ENCODE measurements at places on chromosomes 1 and 21.
A peak's percentile ranks its signal among the peaks of the same experiment; 100 is the strongest.

GRCh38 chr21:43361127-43361492 lies 65.8 kb downstream of the SIK1 start:
- peak; percentile 76 for DNase-seq

- no peak for DNase-seq
These were observed 716.9 kb downstream of the ADGRL2 start for GRCh38 chr1:82517586-82517985.

DNA sequence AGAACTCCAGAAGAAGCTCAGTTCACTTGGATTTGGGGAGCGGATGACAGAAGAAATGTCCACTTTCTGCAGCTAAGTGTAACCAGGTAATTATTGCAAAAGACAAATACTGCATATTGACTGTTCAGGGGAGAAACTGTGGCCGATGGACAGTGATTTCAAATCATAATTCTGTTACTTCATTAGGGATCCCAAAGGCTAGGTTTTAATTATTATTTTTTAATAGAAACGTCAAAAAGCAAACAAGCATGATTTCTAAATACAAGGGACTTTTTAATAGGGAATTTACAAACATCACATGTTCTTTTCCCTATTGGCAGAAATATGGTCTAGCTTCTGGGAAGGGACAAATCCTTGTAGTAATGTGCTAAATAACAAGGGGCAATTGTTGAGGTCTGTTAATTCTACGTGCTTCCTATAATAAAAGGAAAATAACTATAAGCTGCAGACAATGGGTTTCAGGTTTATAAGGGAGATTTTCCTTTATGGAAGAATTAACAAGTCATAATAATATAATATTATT lies 15.5 kb downstream of the DIPK1A start:
- no peak for DNase-seq

DNA sequence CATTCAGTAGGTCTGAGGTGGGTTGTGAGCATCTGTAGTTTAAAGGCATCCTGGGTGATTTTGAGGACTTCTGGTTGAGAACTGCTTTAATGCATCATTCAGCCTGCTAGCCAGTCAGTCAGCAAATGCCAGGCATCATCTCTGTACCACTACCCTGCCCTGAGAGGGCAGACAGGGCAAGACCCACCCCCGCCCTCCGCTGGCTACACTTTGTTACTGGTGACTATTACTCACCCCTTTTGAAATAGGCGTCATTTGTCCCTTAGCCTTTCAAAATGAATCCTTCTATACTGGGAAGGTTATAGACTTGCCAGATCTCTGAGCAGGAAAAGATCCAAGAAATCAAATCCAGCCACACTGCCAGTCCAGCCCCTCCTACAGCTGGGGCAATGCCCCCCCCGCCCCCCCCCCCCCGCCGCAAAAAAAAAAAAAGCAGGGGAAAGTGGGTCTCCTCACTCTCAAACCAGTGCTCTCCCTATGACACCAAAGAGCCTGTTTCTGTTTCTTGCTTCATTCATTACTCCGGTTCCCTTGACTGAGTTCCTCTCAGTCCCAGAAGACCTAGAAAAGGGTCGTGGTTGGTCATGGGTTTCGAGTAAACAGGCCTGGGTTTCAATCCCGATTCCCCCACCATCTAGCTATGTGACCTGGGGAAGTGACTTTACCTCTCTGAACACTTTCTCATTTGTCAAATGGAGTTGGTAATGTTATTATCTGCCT lies 4.4 kb downstream of the SELENON start:
- DNase-seq: no peak

GRCh38 chr1:230066031-230066430 lies 1.0 kb upstream of the GALNT2 start:
- DNase-seq: no peak

DNA sequence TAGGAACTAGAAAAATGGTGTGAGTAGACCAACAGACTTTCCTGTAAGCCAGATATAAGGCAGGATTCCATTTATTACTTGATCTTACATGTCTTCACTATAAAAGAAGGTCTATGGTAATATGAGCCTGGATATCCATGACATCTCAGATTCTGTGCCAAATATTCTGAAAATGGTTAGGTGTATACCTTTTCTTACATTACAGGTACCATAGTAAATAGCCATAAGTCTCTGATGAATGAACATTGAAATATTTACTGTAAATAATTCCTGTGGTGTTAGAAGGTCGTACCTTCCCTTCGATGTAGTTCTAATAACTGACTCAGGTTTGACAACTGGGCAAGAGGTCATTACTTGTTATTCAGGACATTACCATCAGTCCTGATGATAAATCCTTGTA lies 657.9 kb downstream of the BRINP3 start:
- DNase-seq: no peak

DNA sequence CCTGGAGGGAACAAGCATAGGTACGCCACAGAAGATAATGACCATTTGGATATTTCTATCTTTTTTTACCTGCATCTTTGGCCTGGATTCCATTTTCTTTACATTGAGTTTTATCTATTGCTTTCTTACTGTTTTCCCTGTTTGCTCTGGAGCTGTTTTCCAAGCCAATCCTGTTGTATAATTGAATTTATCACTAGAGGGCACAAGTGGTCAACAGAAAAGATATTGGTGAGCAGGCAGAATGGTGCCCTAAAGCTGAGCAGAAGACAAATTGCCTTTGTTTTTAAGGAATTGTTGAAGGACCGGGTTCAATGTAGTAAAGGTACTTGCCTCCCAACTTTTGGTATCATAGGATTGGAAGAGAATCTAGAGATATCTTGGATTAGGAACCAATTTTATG lies 152.8 kb downstream of the PPP1R12B start:
- DNase-seq: peak; percentile 0
